Activated CD4-positive, alpha-beta T cell treated with anti-CD3 and anti-CD28 coated beads, Interleukin-2, amount 10 ng/mL, durations not matched to agents 7 days and 5 days (primary cell): ENCODE measurements at places on chromosomes 5 and 9.

GRCh38 chr9:35105571-35106342, 2.8 kb upstream of the STOML2 start:
- no peak for DNase-seq

DNA sequence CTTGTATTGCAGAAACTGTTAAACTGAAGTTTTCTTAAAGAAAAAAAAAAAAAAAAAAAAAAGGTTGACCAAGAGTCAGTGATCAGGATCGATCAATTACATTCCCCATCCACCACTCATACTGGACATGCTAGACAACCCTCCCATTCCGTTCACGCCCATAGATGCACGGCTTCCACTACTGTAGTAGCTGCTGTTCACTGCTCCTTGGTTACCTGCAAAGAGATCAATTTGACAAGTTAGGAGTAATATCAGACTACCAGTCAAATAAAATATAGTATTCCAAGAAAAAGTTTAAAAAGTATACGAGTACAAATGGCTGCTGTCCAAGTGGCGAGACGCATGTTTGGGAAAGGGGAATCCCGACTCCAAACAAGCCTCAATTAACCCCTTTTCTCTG, 8.7 kb downstream of the HNRNPH1 start:
- DNase-seq: no peak

DNA sequence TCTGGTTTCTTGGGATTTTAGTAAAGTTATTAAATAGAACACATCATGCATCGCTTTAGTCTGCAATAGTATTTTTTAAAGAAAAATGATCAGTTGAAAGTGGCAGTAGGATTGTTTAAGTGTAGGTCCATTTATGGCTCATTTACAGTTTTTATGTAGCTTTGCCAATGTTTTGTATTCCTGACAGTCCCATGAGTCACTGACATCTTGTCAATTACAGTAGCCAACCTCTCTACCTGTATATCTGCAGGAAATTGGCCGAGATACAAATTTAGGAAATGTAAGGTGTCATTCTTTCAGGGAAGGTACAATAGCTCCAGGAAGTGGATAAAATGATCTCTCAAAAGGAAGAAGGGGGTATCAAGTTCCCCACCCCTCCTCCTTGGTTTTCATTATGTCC, 47.7 kb upstream of the MTAP start:
- DNase-seq: no peak

GRCh38 chr9:109249615-109250014, 71.2 kb downstream of the EPB41L4B start:
- DNase-seq: no peak

DNA sequence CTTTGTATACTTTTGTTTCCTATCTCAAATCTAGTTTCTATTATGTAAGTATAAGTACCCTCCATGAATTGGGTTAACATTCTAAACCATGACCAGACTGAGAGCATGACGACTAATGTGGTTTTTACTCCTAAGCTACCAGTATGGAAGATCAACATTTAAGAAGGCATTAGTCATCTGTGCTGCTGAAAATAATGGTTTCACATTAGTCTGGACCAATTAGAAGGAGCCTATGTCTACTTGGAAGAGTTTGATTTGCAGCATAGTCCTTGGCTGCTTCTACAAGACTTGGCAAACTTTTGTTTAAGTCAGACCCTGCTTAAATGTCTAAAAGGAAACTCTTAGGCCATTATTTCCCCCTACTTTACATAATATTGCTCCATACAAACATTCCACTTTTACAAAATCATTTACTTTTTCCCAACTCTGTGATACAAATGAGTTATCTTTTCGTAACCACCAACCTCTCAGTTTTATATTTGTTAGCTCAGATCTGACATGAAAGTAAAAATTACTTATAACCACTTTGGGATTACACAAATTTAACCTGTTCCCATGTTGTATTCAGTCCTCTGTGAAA, 186.7 kb downstream of the COMMD10 start:
- DNase-seq: no peak

DNA sequence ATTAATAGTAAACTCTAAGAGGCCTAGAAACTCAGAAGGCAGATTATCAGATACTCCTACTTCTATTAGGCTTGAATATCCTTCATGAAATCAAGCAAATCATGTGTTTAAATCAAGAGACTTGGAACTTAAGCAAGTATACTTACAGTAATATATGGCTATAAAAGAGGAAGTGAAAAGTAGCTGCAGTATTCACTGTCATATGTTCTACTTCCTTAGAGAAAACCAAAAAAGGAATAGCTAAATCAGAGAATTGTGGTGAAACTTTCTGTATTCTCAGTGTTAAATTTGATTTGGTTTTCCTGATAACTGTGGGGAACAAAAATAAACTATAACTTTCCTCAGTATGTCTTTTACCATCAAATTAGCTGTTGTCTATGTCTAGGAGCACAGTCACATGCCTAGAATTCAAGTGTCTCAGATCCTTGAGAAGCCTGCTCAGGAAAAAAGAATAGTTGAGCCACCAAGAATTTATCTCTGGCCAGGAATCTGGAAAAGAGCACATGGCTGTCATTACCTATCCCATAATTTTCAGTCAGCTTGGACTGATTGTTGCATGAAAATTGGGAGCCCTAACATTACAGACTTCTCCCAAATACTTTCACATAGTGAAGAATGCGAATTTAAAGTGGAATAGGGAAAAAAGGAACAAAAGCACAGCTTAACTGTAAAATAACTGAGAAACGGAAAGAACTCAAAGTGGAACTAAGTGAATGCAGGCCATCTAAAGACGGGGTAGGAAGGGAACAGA, 1.7 kb downstream of the FKBP15 start:
- DNase-seq: no peak

- no peak for DNase-seq
Measured at GRCh38 chr5:26538226-26538625, 500.2 kb downstream of the CDH9 start.

GRCh38 chr5:94027145-94027544, 285.7 kb upstream of the POU5F2 start:
- DNase-seq: no peak

DNA sequence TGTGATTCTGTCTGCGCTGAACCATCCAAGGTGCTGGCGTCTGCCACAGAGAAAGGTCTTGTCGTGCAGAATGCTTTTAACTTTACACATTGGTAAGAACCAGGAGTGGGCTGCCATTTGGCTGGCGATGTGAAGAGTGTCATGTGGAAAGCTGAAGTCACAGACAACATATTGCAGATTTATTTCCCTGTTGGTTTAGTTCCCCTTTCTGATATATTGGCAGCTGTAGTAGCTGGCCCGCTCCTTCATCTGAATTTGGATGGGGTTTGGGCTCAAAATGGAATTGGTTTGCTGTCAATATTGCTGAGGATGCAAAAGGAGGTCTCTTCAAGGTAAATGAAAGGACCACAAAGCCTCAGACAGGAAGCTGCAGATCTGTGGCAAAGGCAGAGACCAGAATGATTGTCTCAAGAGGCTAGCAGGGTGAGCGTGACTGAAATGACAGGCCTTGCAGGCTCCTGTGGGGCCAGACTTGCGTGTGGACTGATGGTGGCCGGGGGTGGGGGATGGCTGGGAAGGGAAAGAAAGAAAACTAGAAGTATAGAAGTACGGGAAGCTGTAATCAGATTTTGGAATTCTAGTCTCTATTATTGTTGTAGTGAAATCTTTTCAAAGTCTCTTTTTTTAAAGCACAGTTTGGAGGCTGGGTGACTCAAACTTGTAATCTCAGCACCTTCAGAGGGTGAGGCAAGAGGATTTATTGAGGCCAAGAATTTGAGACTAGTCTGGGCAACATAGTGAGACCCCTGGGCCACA, 25.1 kb upstream of the CD180 start:
- DNase-seq: peak; percentile 76

- DNase-seq: no peak
Measured at GRCh38 chr5:1548702-1549474, 25.1 kb upstream of the LPCAT1 start.

DNA sequence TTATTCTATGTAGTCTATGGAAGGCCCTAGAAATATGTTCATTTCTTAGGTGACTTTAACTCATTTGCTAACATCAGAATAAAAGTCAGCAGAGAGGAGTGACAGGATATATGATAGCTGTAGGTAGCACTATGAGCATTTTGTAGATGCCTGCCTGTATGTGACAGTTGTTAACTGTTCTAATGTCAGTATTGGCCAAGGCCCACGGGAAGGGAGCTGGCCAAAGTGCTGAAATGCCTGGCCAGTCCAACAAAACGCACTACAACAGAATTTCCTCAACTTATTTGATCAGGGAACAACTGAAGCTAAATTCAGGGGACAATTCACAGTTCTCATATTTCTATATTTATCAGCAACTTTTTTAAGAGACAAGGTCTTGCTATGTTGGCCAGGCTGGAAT, 20.8 kb downstream of the SV2C start:
- peak; percentile 55 for DNase-seq

GRCh38 chr5:69334793-69335268, 2.2 kb upstream of the CCDC125 start:
- DNase-seq: peak; percentile 81

GRCh38 chr9:69254223-69254622, 70.8 kb upstream of the ENTREP1 start:
- DNase-seq: no peak

DNA sequence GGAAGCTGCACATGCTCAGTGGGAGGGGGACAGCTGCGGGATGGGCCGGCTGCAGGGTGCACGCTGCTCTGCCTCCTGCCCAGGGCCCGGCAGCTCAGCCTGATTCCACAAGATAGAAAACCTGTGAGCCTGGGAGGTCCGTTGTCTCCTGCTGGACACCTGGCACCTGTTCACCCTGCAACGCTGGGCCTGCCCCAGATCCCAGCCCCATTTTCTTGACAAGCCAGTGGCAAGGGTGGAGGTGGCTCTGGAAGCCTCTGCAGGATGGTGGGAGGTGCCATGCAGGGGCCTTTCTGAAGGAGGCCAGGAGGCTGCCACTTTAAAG, 68.1 kb upstream of the RNF130 start:
- no peak for DNase-seq

DNA sequence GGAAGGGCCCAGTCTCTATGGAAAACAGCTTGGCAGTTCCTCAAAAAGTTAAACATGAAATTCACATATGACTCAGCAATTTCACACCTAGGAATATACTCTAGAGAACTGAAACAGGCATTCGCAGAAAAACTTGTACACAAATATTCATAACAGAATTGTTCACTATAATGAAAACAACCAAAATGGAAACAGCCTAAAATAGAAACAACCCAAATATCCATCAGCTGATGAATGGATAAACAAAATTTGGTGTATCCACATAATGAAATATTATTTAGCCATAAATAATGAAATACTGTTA, 4.8 kb upstream of the GPR150 start:
- DNase-seq: no peak

- no peak for DNase-seq
Measured at GRCh38 chr9:91039125-91039834, 237.7 kb downstream of the SYK start.

GRCh38 chr5:116576053-116576713, 1.6 kb upstream of the SEMA6A start:
- peak; percentile 30 for DNase-seq

- no peak for DNase-seq
Measured at GRCh38 chr5:53479045-53479589, 1.3 kb upstream of the FST start.

DNA sequence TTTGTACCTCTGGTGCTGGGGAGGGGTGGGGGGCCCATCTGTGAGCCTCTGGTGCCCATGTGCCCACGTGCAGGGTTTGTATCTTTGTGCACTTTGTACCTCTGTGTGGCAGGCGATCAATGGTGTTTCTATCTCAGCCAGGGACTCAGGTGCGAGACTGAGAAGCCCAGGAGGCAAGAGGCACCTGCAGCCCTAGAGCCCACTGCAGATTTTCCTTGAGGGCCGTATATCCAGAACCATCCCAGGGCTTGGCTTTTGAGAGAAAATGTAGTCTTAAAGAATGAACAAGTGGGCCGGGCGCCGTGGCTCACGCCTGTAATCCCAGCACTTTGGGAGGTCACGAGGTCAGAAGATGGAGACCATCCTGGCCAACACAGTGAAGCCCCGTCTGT, 52.2 kb upstream of the KCNMB1 start:
- no peak for DNase-seq

DNA sequence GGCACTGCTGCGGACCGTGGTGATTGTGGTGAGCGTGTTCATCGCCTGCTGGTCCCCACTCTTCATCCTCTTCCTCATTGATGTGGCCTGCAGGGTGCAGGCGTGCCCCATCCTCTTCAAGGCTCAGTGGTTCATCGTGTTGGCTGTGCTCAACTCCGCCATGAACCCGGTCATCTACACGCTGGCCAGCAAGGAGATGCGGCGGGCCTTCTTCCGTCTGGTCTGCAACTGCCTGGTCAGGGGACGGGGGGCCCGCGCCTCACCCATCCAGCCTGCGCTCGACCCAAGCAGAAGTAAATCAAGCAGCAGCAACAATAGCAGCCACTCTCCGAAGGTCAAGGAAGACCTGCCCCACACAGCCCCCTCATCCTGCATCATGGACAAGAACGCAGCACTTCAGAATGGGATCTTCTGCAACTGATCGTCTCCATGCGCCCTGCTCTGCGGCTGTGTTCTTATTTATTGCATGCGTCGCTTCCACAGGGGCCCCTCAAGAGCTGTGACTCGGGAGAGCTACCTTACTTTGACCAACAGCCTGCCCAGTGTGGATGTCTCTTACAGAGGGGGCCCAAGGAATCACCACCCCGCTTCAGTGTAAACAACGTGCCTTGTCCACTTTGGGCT, 10.8 kb downstream of the S1PR3 start:
- DNase-seq: no peak

- no peak for DNase-seq
Measured at GRCh38 chr5:36198281-36198680, 43.4 kb downstream of the NADK2 start.

DNA sequence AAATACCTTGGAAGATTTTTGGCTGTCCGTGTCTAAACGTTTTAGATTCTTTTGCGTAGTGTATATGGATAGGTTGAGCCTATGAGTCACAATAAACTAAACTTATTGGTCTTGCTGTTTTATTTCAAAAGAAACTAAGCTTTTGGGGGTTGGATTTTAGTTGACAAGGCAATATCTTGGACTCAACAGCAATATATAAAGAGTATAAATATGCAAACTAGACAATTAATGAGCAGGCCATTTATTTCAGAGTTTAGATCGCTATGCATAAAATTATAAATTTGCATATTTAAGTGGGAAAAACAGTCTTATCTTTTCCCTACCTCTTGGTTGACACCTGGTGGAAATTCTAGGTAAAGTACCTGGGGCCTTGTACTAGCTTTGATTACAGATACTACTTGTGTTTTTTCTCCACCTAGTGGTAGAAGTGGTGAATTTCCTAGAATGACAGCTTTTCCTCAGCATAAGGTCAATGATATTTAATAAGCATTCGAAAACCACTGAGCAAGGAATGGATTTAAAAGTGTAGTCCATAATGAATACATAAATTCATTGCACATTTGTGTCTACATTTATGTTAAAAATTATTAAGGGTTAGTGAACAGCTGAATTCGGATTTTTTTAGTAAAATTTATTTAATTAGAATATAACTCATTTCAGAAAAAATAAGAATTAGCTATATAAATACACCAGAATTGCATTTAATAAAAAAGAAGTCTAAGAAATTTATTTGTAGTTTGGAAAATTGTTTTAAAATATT, 1.7 kb upstream of the ARRDC3 start:
- DNase-seq: peak; percentile 67
